Urinary bladder (tissue), 4 donors: ENCODE measurements at places on chromosomes 5 and 9.

DNA sequence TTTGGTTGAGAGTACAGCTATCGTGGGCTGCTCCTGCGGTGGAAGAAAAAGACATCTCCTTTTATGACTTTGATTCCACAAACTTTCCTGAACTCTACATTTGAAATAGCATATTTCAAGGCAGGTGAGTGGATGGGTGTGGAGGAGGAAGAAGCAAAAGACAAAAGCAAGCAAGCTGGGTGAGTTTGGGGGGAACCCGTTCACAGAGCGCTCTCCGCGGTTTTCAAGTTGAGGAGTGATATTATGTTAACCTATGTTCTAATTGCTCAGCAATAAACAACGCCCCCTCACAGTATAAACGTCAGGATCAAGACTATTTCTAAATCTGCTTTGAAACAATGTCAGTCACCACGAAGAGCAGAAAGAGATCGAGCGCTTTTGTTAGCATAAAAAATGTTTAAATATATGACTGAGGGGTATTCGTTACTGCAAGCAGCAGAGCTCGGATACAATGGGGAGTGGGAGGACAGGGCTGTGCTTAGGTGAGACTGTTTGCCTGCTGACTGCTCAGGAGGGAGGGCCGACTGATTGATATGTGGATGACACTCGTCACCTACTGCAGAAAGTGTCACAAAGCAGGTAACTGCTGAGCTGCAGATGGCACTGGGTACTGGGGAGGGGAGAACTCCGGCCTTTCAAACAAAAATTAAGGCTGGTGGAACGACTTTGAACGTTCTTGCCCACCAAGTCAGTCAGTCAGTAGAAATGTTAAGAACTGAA is 236.5 kb downstream of the DRD1 start:
- no peak for DNase-seq

GRCh38 chr5:149435015-149435376 is 55.9 kb upstream of the IL17B start:
- DNase-seq, result no peak

DNA sequence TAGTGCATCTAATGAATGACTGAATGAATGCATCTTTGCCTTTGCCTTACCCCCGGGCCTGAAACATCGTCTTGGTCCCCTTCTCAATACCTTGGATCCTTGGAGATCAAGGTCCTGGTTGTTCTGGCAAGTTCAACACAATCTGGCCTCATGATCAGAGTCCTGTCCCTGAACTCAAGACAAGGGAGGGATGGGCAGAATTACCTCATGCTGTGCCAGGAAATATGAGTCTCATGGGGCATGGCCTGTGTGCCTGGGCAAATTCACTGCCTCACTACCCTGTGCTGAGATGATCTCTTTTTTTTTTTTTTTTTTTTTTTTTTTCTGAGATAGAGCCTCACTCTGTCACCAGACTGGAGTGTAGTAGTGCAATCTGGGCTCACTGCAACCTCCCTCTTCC is 630 bp upstream of the BTNL3 start:
- no peak for DNase-seq

DNA sequence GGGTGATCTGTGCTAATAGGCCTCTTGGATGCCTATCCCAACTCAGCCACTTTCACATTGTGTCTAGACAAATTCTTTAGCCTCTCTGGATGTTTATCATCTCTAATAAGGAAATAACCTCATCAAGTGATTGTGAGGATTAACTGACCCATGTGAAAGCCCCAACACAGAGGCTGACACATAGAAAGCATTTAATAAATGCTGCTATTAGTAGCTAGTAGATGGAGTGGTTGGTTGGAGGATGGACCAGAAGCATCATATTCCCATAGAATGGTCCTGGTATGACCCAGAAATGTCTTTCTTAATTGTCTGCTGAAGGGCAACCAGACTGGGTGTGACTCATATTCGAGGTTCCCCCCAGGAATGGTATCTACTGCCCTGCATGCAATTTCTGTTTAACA is 124.4 kb downstream of the PIK3R1 start:
- DNase-seq, result no peak

DNA sequence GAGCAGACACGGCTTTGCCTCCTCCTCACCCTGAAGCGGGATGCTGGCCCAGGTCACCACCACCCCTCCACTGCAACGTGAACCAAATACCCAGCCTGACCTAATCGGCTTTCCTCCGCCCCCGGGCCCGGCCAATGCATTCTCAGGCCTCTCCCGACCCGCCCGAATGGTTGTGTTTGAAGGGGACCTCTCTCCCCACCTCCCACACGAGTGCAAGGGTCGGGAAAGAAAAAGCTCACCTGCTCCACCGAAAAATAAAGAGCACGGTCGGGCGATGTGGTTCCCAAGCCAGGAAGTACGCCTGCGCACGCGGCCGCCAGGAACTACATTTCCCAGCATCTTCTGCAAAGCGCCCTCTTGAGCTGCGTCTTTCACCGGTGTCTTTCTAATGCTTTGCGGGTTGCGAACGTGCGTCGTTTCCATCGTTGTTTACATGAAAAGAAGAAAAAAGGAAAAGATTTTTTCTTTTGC is at the start of gene ZNF883:
Gene ZNF883 (minus strand): TSS at position 282 of the 471 bp plus-strand sequence.
- peak; percentile 43 for DNase-seq
